ENCODE measurements at places on chromosomes 12 and 14.

DNA sequence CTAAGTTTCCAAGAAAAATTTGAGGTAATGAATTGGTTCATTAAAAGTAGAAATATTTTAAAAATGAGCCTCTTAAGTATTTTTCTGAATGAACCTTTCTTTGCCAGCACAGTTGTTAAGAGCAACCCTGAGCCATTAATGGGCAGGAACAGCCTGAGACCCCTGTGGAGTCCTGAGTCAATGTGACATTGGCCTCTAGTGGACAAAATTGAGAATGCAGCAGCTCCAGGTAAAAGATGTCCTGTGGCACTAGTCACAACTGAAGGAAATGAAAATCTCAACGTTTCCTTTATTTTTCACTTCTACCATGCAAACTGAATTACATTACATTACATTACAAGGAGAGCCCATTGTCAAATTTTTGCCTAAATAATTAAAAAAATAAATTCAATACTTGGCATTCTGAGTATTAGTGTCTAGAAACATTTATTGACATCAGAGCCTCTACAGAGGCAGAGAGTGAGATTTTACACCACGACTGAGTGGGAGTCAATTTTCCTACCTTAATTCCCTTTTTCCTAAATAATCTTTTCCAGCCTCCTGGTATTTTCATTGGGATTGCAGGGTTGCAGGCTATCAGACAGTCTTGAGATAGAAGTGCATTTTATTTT, 135.7 kb downstream of the PPM1H start:
- DNase-seq = peak; percentile 58

GRCh38 chr12:45246236-45246635, 30.3 kb downstream of the ANO6 start:
- no peak for DNase-seq

DNA sequence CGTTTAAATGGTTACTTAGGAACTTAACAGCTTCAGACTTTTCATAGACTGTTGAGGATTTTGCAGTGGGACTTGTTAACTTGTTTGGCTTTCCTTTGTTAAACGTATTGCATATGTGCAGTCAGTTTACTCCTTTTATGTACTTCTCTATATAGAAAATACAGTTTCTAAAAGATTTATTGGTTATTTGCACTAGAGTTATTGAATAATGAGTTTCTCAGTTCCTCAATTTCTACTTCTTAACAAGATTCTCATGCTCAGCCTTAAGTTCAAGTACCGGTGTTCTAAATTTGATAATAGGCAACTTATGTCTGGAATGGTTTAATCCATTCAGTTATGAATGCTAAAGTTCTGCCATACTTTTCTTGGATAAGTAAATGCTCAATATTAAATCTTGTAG, 919 bp downstream of the PSMA3 start:
- no peak for DNase-seq

DNA sequence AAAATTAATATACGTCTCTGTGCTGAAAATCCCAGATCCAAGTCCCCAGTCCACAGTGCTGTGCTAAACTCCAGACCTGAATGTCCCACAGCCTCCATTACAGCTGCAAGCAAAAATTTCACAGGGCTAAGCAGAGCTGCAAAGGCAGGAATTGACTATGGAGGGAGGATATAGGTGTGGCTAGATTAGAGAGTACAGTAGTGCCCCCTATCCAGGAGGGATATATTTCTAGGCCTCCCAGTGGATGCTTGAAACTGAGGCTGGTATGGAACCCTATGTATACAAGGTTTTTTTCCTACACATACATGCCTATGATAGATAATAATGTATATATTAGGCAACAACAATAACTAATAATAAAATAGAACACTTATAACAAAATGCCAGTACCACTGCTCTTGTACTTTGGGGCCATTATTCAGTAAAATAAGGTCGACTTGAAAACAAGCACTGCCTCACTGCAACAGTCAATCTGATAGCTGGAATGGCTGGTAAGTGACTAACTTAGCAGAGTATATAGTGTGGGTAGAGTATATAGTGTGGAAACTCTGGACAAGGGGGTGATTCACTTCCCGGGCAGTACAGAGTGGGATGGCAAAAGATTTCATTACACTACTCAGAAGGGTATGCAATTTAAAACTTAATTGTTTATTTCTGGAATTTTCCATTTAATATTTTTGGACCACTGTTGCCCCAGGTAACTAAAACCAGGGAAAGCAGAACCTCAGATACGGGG, 82.7 kb downstream of the C14orf132 start:
- no peak for DNase-seq

DNA sequence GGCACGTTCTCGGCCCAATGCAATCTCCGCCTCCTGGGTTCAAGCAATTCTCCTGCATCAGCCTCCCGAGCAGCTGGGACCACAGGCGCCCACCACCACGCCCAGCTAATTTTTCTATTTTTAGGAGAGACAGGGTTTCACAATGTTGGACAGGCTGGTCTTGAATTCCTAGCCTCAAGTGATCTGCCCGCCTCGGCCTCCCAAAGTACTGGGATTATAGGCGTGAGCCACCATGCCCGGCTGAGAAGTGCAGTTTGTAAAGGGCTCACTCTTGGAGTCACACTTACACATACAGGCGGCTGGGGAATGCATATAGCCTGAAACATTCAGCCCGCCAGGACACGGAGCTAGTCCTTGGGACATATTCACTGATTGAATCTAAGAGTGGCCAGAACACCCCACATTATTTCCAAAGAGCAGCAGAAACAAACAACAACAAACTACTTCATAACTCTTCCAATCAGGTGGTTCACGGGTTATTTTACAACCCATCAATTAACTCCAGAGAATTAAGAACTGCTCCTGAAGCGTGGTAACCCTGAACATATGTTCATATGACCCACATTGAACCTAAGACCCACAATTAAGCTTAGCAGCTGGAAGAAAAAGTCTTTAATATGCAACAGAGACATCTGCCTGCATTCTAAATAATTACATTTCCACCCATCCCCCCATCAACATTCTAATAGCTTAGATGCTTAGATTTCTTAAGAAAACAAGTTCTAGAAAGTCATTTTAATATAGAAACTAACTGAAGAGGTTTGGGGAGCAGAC, 49.2 kb downstream of the SSH1 start:
- DNase-seq = no peak

DNA sequence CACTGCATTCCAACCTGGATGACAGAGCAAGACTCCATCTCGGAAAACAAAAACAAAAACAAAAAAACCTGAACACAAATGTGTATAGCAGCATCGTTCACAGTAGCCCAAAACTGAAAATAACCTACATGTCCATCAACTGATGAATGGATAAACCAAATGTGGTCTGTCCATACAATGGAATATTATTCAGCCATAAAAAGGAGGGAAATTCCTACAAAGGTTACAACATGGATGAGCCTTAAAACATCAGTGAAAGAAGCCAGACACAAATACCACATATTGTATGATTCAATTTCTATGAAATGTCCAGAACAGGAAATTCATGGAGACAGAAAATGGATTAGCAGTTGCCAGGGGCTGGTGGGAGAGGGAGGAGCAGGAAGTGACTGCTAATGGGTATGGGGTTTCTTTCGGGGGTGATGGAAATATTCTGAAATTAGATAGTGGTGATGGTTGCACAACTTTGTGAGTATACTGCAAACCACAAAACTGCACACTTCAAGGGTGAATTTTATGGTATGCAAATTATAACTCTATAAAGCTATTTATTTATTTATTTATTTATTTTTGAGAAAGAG, 4.0 kb downstream of the MYL2 start:
- DNase-seq = no peak
